ENCODE measurements at places on chromosomes 7 and 10. TPM values are rescaled to one million over a fixed set of nuclear protein-coding genes. Genes with fewer than 3 reads are reported as not detected.

The PSD gene
- total RNA-seq: 4.0 TPM

The SPDYE2 gene
- not detected for total RNA-seq

GRCh38 chr7:106566196-106566595 is 94.8 kb downstream of the CCDC71L start:
- H3K36me3 ChIP-seq: no peaks in the 10 kb centered on the region
- H3K4me3 ChIP-seq: no peak overlapping the region
- DNase-seq: no peak
- H3K4me1 ChIP-seq: peaks cover 5% of the 10 kb centered on the region
- no peaks in the 10 kb centered on the region for H3K27me3 ChIP-seq

DNA sequence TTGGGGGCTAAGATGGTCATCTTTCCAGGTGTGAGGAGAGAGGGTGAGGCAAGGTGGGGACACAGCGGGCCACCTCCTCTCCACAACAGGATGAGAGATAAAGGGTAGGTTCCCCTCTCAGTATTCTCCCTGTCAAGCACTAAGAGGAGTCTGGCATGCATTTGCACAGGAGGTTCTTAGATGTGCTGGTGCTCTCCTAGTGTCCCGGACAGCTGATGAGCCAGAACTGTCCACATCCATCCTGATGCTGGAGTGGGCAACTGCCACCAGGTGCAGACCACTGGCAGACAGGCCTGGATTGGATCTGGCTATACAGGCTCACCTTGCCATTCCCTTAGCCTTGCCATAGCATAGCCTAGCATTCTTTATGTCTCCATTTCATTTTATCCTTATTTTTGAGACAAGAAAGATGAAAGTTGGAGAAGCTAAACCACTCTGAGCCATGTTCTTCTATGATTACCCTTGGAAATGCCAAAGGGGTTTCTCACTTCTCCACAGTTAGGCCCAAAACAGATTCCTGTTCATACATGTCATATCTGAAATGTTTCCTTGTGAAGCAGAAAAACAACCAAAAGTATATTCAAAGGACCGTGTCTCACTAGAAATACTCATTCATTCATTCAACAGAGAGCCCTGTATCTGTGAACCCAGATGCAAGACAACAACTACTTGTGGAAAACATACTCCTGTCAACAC is 48.8 kb upstream of the ANTXRL start:
- DNase-seq: no peak
- no peak overlapping the region for H3K27ac ChIP-seq
- H3K36me3 ChIP-seq: no peaks in the 10 kb centered on the region
- H3K27me3 ChIP-seq: no peaks in the 10 kb centered on the region
- no peaks in the 10 kb centered on the region for H3K4me1 ChIP-seq
- no peak overlapping the region for H3K4me3 ChIP-seq

DNA sequence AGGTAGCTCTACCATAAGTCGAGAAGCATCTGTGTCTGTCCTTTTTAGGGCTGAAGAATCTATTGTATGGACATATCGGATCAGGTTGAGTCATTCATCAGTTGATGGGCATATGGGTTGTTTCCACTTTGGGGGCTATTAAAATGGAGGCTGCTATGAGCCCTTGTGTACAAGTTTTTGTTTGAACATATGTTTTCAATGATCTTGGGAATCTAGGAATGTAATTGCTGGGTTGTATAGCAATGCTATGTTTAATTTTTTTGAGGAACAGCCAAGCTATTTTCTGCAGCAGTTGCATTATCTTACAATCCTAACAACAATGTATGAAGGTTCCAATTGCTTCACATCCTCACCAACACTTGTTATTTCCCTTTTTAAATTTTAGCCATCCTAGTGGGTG is 46.4 kb upstream of the HABP2 start:
- DNase-seq: no peak
- H3K27ac ChIP-seq: no peak overlapping the region
- H3K36me3 ChIP-seq: no peaks in the 10 kb centered on the region
- H3K4me3 ChIP-seq: no peak overlapping the region

- peaks cover 3% of the 10 kb centered on the region for H3K36me3 ChIP-seq
- no peaks in the 10 kb centered on the region for H3K27me3 ChIP-seq
- H3K4me3 ChIP-seq: no peak overlapping the region
- no peak overlapping the region for H3K27ac ChIP-seq
- no peak for DNase-seq
Observed at GRCh38 chr7:91112902-91113341, 151.3 kb upstream of the FZD1 start.

- H3K27ac ChIP-seq: no peak overlapping the region
- H3K27me3 ChIP-seq: no peaks in the 10 kb centered on the region
- peaks cover 9% of the 10 kb centered on the region for H3K36me3 ChIP-seq
- H3K4me3 ChIP-seq: no peak overlapping the region
- no peak for DNase-seq
Observed at GRCh38 chr10:109875151-109875568, 48.2 kb downstream of the XPNPEP1 start.

DNA sequence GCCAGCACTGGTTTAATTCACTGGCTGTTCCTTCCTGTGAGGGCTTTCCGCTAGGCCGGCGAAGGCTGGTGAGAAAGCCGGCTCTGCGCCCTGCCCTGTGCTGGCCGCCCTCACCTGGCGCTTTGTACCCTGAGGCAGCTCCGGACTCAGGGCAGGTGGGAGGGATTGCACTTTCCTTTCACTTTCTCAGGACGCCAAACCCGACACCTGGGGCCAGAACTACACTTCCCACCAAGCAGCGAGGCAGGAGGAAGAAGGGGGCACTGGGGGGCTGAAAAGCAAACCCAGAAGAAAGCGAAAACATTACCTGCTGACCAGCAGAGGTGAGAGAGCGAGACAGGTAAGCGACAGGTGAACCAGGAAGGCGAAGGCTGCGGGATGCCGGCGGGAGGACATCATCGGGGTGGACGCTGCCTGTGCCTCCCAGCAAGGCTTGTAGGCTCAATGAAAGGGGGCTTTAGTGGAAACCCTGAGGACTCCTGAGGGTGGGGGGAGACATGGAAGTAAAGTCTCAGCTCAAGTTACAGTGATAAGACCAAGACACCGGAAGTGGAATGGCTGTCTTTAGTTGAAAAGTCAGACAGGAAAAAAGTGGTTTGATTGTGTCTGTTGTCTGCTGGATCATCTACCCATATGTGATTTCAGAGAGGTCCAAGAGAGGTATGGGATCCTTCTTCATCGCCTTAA is at the start of gene RAB19:
TSS of gene RAB19 (plus strand) at position 181 of the 687 bp plus-strand sequence. CDS start 3,589 bp downstream, outside the sequence.
- H3K4me1 ChIP-seq: peaks cover 10% of the 10 kb centered on the region
- H3K4me3 ChIP-seq: peak within 1 kb of the TSS; percentile 62

DNA sequence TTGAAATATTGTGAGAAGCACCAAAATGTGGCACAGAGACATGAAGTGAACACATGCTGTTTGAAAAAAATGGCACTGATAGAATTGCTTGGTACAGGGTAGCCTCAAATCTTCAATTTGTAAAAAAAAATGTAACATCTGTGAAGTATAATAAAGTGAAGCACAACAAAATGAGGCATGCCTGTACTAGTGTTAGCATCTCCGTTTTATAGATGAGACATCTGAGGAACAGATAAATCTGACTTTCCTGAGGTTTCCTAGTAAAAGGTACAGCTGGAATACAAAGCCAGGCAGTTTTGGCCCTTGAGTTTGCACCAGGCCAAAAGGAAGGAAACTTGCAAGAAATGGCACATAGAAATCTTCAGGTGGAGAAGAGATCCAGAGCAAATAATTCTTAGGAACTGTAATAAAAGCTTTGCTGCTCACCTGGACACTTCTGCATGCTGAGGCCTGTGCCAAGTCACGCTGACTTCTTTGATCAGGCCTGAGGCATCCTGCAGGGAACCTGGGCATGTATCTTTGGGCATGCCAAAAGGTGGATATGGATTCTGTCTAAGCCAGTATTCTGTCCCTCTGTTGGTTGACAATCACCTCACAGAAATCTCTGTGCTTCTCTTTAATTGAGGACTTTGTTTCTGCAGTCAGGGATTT is 251.5 kb upstream of the PLPP4 start:
- no peaks in the 10 kb centered on the region for H3K27me3 ChIP-seq
- no peaks in the 10 kb centered on the region for H3K36me3 ChIP-seq
- no peak overlapping the region for H3K4me3 ChIP-seq
- no peaks in the 10 kb centered on the region for H3K4me1 ChIP-seq
- DNase-seq: no peak

GRCh38 chr7:18727115-18727870 is 231.7 kb downstream of the HDAC9 start:
- H3K27ac ChIP-seq: no peak overlapping the region
- no peaks in the 10 kb centered on the region for H3K4me1 ChIP-seq
- no peaks in the 10 kb centered on the region for H3K36me3 ChIP-seq
- no peak for DNase-seq

- H3K27me3 ChIP-seq: no peaks in the 10 kb centered on the region
- no peaks in the 10 kb centered on the region for H3K4me1 ChIP-seq
- peak; percentile 9 for DNase-seq
- H3K4me3 ChIP-seq: no peak overlapping the region
Observed at GRCh38 chr10:125629758-125630376, 53.1 kb downstream of the TEX36 start.

All from GM23338 (cell line).